ENCODE measurements at places on chromosomes 1 and 21.
A peak's percentile ranks its signal among the peaks of the same experiment; 100 is the strongest.

- DNase-seq = no peak
Measured at GRCh38 chr21:15121097-15121654, 56.4 kb upstream of the NRIP1 start.

DNA sequence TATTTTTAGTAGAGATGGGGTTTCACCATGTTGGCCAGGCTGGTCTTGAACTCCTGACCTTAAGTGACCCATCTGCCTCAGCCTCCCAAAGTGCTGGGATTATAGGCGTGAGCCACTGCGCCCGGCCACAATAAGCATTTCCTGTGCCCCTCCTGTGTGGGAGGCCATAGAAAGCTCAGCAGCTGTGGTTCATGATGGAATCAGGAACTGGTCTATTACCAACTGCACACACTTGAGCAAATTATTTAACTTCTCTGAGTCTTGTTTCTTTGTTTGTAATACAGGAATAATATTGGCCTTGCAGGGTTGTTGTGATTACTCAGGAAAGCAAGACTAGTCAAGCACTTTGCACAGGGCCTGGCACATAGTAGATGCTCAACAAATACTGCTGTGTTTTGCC lies 15.0 kb downstream of the RHBG start:
- DNase-seq = no peak

DNA sequence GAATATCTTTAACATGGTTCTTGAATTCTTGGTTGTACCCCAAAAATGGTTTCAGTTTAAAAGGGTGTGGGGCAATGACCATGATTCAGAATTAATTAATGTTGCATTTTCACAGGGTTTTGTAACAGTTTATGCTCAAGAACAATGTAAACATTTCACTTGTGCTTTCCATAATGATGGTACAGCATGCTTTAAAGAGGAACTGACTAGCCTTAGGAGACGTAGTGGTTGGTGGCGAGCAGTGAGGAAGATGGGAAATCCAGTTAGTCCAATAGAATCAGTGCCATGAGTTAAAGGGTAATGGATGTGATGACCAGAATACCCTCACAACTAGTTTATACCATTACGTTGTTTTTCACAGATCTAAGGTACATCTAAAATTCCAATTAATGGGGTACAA lies 138.0 kb downstream of the HS2ST1 start:
- DNase-seq = no peak

DNA sequence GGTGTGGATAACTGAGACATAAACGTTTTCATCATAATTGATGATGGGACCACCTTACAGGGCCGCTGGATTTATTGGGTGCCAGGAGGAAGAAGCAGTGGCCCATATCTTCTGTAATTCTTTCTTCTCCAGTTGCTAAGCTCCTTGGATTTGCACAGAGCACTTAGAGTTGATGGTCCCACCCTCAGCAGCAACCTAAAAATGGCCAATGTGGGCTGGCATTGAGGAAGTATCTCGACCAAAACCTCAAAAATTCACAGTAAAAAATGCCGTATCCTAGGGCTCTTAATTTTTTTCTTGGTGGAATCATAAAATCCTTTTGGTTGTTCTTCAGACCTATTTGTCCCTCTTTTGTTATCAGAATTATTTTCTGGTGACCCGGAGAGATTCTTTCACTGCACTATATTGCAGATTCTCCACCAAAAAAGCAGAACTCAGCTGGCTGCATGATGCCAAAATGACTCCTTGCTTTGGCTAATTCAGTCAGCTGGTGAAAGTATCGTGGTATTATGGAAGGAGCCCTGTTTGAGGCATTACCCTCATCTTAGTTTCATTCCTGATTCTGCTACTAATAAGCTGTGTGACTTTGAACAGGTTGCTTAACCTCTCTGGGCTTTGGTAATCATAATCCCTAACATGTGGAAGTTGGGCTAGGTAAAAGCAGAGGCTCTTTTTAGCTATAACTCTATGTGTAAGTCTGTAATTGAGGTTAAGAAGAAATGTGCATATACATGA lies 27.6 kb downstream of the KIRREL1 start:
- no peak for DNase-seq

GRCh38 chr1:111909030-111909429 lies 80.4 kb downstream of the KCND3 start:
- DNase-seq = no peak

DNA sequence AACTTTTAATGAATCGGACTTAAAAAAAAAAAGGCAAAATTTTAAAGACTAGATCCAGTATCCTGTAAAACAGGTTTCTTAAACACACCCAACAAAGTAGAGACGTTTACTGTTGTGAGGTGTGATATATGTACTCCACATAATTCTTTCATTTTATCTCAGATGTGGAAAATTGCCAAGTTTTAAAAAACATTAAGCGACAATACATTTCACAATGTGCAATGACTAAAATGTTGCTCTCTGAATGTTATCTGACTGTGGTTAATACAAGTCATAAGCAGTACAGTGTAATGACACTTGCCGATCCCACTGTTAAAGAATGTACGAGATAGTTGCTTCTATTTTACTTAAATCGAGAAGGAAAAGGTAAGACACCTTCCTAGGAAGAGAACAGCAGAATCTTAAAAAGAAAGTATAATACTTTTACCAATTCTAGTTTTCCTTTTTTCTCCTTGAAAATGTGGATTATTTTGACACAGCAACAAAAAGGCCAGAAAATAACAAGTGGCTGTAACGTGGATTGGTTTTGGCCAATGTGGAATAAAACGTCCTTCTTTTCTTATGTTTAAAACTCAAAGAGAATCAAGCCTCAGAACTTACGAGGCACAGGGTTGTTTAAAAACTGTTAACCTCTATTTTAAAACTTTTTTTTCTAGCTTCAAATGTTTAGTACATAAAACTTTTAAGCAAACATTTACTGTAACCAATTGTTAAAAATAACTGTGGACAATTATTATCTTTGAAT lies 51.4 kb downstream of the TP53BP2 start:
- DNase-seq = no peak

GRCh38 chr1:235127203-235127602 lies 1.4 kb downstream of the TOMM20 start:
- no peak for DNase-seq

GRCh38 chr1:20365421-20366055 lies 74.9 kb downstream of the VWA5B1 start:
- no peak for DNase-seq

- no peak for DNase-seq
Measured at GRCh38 chr1:39413902-39414528, 77.4 kb upstream of the BMP8A start.

- DNase-seq = no peak
Measured at GRCh38 chr1:98102345-98103030, 181.7 kb upstream of the DPYD start.

- DNase-seq = no peak
Measured at GRCh38 chr1:203556047-203556851, 62.3 kb downstream of the OPTC start.

- no peak for DNase-seq
Measured at GRCh38 chr1:29706936-29707335, 470.6 kb downstream of the PTPRU start.

- DNase-seq = no peak
Measured at GRCh38 chr1:80401757-80402156, 1395.2 kb upstream of the ADGRL4 start.

DNA sequence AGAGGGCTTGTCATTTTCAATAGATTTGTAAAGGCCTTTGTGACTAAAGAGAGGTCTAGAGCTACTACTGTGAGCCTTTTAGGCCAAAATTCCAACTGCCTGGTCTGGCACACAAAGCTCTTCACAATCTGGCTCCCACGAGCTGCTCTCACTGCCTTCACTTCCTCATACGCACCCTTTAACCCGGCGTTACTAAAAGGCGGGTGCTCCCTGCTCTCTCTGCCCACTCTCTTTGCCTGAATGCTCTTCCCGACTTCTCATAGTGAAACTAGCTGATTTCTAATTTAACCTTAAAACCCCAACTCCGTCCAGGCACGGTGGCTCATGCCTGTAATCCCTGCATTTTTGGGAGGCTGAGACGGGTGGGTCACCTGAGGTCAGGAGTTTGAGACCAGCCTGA lies 14.2 kb downstream of the BSDC1 start:
- DNase-seq = no peak

- no peak for DNase-seq
Measured at GRCh38 chr1:162922201-162922600, 61.2 kb upstream of the CCDC190 start.

DNA sequence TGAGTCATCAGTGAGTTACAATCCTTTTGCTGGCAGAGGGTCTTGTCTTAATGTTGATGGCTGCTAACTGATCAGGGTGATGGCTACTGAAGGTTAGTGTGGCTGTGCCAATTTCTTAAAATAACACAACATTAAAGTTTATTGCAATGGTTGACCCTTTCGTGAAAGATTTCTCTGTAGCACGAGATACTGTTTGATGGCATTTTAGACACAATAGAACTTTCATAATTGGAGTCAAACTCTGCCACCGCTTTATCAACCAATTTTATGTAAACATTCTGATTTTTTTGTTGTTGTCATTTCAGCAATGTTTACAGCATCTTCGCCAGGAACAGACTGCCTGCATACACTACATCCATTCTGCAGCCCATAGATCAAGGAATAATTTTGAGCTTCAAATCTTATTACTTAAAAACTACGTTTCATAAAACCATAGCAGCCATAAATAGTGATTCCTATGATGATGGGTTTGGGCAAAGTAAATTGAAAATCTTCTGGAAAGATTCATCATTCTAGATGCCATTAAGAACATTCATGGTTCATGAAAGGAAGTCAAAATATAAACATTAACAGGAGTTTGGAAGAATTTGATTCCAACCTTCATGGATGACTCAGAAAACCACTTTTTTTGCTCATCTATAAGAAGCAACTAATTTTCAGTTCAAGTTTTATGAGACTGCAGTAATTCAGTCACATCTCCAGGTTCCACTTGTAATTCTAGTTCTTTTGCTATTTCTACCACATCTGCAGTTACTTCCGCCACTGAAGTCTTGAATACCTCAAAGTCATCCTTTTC lies 85.9 kb downstream of the TYW3 start:
- DNase-seq = no peak

- DNase-seq = no peak
Measured at GRCh38 chr1:81584398-81584797, 216.3 kb upstream of the ADGRL2 start.

GRCh38 chr1:243549791-243550190 lies 293.9 kb downstream of the SDCCAG8 start:
- no peak for DNase-seq

DNA sequence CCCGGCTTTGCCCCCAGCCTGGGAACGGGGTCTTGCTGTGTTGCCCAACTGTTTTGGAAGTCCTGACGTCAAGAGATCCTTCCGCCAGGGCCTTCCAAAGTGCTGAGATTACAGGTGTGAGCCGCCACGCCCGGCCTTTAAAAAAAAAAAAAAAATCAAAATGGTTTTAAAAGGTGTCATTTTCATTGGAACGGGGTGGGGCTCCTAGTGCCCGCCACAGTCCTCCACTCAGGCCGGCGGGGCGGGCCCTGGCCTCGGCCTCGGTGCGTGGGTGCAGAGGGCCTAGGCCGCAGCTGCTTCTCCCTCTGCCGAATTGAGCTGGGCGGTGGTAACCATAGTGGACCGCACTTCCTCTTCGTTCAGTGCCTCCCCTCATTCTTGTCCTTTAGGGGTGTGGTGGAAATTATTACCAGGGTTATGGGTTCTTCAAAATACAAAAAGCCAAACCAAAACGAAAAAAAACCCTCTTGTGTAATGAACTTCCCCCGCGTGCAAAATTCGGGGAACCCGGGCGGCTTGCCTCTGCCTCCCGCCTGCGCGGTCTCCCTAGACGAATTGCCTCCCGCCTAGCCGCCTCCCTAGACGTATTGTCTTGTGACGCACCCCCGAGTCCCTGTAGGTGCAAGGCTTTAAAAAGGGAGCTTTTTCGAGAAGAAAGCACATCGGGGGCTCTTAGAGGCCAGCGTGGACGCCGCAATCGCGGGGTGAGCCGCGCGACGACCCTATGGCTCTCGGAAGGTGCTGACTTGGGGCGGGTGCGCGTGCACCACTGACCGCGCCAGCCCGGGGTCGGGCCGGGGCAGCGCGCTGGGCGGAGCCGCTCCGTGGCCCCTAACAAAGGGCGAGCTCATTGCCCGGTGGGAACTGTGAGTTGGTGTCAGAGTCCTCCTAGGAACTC lies 10.5 kb upstream of the SPEN start:
- peak; percentile 50 for DNase-seq

- DNase-seq = no peak
Measured at GRCh38 chr21:40194185-40194980, 327.1 kb downstream of the PCP4 start.

GRCh38 chr21:45016031-45016405 lies 58.4 kb upstream of the ADARB1 start:
- DNase-seq = no peak

DNA sequence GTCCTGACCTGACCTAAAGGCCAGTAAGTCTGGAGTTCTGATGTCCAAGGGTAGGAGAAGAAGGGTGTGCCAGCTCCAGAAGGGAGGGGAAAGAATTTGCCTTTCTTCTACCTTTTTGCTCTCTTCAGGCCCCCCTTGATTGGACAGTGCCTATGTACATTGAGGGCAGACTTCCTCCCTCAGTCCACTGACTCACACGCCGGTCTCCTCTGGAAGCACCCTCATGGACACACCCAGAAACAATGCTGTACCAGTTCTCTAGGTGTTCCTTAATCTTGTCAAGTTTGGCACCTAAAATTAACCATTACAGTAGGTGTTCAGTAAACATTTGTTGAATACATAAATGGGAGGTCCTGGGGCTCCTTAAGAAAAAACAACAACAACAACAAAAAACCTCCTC lies 51.0 kb upstream of the POU2F1 start:
- DNase-seq = no peak

GRCh38 chr21:45865106-45865835 lies 116.3 kb upstream of the COL6A1 start:
- DNase-seq = no peak

GRCh38 chr1:10639775-10640578 lies 156.5 kb downstream of the CASZ1 start:
- no peak for DNase-seq

GRCh38 chr1:6580593-6581409 lies 1.0 kb downstream of the ZBTB48 start:
- DNase-seq = no peak

DNA sequence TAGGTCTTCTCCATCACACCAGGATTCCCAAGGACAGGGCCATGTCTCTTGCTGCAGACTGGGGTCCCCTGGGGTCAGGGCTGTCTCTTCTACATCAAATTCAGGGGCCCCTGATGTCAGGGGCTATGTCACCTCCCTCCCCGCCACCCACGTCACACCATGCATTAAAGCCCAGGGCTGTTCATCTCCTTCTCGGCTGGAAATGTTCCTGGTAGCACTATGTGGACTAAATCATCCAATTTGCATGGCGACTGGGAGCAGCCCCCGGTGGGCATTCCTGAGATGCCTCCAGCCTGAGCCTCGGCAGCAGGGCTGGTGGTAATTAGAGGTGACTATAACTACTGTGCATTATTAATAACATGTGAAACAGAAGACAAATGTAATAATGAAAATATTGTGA lies 151.7 kb upstream of the HMGB4 start:
- no peak for DNase-seq

GRCh38 chr1:220772846-220773245 lies 13.9 kb upstream of the MTARC1 start:
- DNase-seq = no peak

GRCh38 chr1:39901714-39902459 lies at the start of gene MYCL:
Gene MYCL, minus strand, starts transcription at chr1:39901917. Its CDS starts 483 bp downstream, at chr1:39901434.
- peak; percentile 24 for DNase-seq

All from stimulated activated CD8-positive, alpha-beta memory T cell treated with anti-CD3 and anti-CD28 coated beads, Interleukin-2, amount 100 ng/mL, for 1 hour (primary cell).